GM04503 (cell line): ENCODE measurements at places on chromosomes 7 and 10.

- no peak for DNase-seq
Measured at GRCh38 chr7:99003419-99003818, 125.1 kb downstream of the TRRAP start.

- no peak for DNase-seq
Measured at GRCh38 chr7:37445064-37445723, 3.5 kb downstream of the ELMO1 start.

DNA sequence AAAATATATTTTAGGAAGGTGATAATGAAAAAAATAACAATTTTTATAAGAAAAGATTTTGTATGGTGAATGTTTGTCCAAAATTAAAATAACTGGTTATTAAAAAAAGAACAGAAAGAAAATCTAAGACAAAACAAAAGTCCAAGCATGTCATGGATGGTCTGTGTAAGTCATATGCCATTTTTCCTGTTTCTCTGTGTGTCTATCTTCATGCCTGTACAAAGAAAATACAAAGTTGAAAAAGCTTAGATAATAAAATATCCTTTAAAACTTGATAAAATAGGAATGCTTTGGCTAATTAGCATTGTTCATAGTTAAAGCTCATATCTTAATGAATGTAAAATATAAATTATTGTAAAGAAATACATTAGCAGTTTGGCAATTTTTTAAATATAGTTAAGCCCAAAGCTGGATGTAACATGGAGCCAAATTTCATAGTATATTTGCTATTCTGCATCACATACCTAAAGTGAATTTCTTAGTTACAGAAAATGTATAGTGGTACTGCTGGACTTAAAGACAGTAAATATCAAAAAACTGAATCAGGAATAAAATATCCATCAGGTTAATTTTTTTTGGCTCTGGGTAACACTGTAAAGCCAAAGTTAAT is 661.1 kb downstream of the PCDH15 start:
- DNase-seq: no peak

GRCh38 chr7:49772916-49773217 is 571 bp upstream of the VWC2 start:
- no peak for DNase-seq

- DNase-seq: no peak
Measured at GRCh38 chr10:74164716-74165529, 13.9 kb downstream of the ADK start.

DNA sequence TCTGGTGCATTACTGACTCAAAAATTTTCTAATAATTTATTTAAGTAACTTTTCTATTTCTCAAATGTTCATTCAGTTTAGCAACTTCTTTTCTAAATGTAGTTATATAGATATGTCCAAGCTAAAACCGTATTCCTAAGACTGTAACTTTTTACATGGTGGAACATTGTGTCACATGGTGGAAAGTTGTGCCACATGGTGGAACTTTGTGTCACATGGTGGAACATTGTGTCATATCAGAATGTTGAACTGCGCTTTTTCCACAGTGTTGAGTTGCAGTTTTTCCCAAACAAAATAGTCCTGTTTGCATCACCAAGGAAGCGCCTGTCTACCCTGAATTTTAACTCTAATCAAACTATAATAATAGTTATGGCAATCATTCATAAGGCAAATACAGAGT is 109.3 kb downstream of the ANKRD30A start:
- no peak for DNase-seq

- no peak for DNase-seq
Measured at GRCh38 chr7:51121931-51122425, 194.6 kb downstream of the COBL start.

DNA sequence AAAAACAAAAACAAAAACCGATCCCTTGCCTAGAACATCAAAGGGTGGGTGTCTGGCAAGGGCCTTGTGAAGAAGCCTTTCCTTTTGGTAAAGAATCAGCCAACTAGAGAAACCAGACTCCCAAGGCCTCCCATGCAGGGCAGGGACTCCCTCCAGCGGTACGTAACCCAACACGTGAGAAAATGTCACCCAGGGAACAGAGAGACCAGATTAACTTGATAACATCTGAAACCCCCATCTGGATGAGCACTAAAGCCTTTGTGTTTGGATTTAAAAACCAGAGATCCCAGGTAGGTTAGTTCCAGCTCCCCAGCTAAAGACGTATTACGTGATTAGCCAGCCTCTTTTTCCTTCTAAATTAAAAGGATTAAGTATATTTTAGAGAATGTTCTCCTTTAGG is 3.0 kb upstream of the HABP2 start:
- no peak for DNase-seq

GRCh38 chr10:56662765-56663447 is 301.8 kb upstream of the ZWINT start:
- DNase-seq: no peak

DNA sequence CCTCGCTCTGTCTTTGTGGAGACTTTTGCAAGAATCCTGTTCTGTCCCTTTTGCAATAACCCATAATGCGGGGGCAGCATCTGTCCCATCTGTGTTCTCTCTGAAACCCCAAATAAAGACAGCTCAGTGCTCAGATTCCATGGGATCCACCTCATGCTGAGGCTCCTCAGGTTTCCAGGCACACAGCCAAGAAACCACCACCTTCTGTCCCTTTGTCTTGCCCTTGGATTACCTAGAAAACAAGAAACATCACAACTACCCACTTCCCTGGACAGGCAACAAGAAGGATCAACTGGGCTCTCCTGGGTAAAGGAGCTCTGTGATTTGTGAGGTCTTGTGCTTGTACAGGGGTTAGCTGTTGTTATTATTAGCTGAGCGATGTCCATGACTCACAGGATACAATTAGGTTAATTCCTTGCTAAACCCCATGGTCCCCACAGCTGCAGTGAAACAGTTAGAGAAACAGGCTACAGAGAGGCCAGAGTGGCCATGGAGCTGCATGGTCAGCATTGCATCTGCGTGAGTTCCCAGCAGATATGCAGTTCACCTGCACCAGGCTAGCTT is 50.2 kb downstream of the CXCL12 start:
- DNase-seq: peak; percentile 33

- no peak for DNase-seq
Measured at GRCh38 chr7:16960337-16960965, 78.7 kb upstream of the AGR3 start.

DNA sequence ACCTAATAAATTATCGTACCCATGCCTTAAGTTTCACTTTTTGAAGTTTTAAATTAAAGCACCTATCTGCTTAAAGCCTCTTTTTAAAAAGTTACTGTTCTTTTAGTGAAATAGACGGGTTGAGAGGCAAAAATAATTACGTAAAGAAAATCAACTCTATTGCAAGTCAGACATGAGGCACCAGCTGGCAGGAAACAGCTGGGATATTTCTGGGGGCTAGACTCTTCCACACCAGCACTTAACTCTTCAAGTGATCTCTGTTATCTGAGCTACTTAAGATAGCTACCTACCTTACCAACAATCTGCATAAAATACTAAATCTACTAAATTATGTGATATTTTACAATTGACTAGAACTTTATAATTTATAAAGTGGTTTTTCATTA is 35.8 kb downstream of the GBF1 start:
- no peak for DNase-seq

DNA sequence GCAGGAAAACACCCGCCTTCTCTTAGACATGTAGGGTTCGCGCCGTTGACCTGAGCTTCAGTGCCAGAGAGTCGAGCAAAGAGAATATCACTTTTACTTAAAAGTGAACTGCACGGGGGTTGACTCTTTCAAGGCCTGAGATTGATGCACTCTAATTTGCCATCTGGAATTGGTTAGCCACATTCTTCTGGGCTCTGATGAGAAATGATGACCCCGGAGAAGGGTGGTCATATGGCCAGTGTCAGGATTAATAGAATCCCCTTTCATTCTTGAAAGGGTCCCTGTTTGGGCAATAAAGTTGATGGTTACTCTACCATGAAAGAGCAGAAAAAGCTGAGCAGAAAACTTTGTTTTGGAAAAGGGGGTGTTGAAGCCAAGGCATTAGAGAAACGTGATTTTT is 31.2 kb downstream of the GRK5 start:
- DNase-seq: no peak

DNA sequence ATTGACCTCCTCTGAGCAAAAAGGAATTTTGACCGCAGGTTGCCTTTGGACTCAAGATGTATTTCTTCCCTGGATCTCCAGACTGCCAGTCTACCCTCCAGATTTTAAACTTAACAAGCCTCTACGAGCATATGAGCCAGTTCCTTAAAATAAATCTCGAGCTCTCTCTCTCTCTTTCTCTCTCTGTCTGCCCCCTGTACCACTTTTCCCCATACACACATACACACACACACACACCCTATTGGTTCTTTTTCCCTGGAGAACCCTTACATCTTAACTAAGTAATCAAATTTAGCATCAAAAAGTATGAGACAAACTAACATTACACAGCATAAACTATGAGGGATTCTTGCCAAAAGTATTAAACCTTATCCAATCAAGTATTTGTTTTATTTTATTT is 11.4 kb downstream of the BCAP29 start:
- no peak for DNase-seq

GRCh38 chr10:14612873-14613587 is 161.7 kb downstream of the FAM107B start:
- DNase-seq: no peak
